ENCODE measurements at places on chromosomes 11 and 22.

- DNase-seq = no peak
These were observed 22.0 kb downstream of the AMOTL1 start for GRCh38 chr11:94790197-94790596.

- no peak for DNase-seq
These were observed 91.8 kb downstream of the APIP start for GRCh38 chr11:34824425-34824824.

GRCh38 chr11:8870411-8871170 is 40.4 kb upstream of the AKIP1 start:
- DNase-seq = peak; percentile 30

DNA sequence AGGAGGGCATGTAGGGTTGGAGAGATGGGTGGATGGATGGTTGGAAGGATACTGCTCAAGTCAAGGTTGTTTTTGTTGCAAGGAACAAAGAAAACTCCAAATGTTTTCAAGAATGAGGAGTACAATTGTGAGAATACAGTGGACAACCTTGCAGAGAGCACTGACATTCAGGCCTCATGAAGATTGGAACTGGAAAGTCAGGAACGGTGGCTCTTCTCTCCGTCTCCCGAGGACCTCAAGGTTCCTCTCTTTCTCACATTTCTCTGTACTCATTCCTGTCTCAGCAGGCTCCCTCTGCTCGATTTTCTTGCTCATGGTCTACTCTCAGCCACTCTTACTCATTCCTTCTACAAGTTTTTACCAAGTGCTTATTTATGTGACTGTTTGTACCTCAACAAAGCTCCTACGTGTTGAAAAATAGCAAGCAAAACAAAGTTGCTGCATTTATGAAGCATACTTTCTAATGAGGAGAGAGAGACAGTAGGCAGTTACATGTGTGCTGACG is 97.6 kb downstream of the SWAP70 start:
- DNase-seq = no peak

- DNase-seq = no peak
These were observed 5.2 kb downstream of the TMEM134 start for GRCh38 chr11:67463680-67464410.

DNA sequence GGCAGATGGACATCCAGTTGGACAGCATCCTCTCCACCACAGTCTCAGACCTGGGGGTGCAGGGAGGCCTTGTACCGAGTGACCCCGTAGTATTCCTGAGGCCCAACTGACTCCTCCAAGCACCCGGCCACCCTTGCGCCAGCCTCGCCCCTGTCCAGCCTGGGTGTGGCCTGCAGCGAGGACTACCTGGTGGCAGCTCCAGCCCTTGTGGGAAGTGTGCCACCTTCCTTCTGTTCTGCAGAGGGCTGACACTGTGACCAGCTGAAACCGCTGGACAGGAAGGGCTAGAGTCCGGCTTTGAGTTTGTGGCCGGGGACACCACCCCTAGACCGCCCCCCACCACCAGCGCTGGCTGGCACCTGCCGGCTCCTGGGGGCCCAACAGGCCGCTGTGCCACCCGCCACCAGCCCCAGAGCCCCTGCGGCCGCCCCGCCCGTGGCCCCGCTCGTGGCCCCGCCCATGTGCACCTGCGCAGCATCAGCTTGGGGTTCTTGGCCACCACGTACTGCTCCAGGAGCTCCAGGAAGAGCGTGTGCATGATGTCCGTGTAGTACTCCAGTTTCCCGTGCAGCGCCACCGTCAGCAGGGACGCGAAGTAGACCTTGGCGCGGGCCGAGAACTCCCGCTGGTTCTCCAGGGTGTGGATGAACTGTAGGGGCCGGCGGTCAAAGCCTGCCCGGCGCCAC is 10.0 kb upstream of the MAPK11 start:
- no peak for DNase-seq

- no peak for DNase-seq
These were observed 12.9 kb downstream of the NAV2 start for GRCh38 chr11:19725379-19726079.

- DNase-seq = no peak
These were observed 2.0 kb downstream of the CTNND1 start for GRCh38 chr11:57763568-57763967.

GRCh38 chr11:23778971-23779370 is 717.9 kb upstream of the LUZP2 start:
- no peak for DNase-seq

DNA sequence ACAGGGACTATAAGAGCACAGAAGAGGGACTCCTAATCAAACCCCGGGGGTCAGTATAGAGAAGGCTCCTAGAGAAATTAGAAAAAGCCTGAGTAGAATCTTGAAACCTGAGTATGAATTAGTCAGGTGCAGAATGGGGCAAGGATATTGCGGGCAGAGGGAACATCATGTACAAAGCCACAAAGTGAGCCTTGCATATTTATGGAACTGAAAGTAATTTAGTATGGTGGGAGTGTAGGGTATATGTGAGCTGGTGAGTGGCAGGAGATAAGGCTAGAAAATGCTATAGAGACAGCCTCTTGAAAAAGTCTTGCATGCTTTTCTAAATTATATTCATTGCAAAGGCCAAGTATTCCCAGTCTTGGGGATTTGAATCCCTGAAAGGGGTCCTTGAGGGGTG is 93.7 kb downstream of the STIM1 start:
- DNase-seq = no peak

- no peak for DNase-seq
These were observed 18.6 kb upstream of the P2RY2 start for GRCh38 chr11:73199446-73199845.

DNA sequence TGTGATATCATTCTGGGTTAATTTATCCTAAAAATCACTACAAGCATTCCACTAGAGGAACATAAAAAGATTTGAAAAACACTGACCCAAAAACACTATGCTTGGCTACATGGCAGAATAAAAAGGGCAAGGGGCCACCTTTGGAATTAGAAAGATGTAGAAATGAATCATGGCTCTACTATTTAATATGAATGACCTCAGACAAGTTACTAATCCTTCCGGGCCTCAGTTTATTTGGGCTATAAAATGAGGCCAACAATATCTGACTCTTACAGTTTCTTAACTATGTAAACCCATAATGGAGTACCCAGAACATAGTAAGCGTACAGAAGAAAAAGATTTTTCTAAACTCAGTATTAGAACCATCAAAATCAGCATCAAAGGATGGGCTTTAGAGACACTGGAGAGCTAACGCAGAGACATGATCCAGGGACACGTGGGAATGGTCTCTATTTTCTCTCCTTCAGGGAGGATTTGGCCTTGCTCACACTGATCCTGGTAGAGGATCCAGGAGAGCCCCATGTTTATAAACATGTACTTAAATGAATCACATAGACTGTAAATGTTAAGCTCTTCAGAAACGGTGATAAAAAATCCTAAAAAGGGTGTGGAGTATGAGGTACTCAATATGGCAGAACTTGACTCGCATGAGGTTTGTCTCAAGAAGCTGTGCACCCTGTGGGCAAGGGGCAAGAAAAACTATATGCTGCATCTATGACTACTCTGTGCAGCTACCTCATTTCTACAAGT is 288.4 kb upstream of the PITPNB start:
- DNase-seq = no peak

- DNase-seq = no peak
These were observed 29.6 kb downstream of the TOM1 start for GRCh38 chr22:35329114-35329847.

DNA sequence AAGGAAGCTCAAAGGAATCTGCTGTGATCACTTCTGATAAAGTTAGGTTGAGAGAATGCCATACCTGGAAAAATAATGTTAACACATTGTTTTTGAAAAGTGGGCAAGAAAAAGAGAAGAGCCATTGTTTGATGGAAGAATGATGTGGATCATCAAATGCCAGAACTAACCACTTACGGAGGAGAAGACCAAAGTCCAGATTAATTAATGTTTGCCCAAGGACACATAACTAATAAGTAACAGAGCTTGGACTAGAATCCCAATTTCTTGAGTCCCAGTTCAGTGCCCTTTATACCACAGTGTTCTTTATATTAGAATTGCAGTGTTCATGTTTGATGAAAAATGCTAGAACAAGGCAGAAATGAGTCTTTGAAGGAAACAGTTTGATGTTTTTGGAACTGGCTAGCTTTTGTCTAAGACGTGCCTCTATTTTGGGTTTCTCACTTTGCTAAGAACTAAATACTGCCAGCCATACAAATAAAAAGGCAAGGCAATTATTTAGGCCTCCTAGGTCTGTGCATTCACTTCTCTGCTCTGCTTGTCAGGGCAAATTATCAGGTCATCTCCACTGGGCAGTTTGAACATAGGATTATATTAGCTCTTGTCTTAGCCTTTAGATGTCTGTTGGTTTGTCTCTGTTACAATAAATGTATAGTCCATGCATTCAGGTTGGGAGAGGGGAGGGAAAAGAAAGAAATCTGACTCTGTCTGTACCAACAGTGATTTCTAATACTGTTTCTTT is 72.3 kb downstream of the TRIM44 start:
- DNase-seq = no peak

GRCh38 chr11:66386171-66387069 is 14.9 kb upstream of the SLC29A2 start:
- peak; percentile 86 for DNase-seq

DNA sequence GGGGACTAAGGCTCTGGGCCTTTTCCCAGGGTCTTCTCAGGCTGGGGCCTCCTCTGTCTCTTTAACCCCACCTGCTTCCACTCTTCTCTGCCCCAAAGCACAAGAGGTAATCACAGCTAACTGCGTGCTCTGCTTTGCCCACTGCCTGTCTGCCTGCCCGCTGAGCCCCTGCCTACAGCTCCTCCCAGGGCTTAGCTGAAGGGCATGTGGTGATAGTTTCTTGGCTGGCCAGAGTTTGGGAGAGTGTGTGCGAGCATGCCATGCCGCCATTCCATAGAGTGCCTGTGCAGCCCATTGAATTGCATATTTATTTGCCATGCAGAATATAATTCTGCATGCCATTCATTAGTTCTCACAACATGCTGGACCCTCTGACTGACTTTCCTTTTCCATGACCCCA is 32.5 kb downstream of the PHLDB1 start:
- no peak for DNase-seq

GRCh38 chr22:39429916-39430575 is 26.8 kb upstream of the MGAT3 start:
- DNase-seq = no peak

- no peak for DNase-seq
These were observed 16.9 kb upstream of the TCF20 start for GRCh38 chr22:42287174-42287890.

Measured in activated naive CD8-positive, alpha-beta T cell treated with anti-CD3 and anti-CD28 coated beads, Interleukin-2, amount 50 U/mL, for 24 hours (primary cell).